Fibroblast of skin of scalp (primary cell): ENCODE measurements at places on chromosomes 1 and 21.

- DNase-seq: no peak
Observed at GRCh38 chr1:7022058-7022457, 236.8 kb downstream of the CAMTA1 start.

GRCh38 chr1:234499119-234499942, 20.4 kb upstream of the TARBP1 start:
- peak; percentile 95 for DNase-seq

DNA sequence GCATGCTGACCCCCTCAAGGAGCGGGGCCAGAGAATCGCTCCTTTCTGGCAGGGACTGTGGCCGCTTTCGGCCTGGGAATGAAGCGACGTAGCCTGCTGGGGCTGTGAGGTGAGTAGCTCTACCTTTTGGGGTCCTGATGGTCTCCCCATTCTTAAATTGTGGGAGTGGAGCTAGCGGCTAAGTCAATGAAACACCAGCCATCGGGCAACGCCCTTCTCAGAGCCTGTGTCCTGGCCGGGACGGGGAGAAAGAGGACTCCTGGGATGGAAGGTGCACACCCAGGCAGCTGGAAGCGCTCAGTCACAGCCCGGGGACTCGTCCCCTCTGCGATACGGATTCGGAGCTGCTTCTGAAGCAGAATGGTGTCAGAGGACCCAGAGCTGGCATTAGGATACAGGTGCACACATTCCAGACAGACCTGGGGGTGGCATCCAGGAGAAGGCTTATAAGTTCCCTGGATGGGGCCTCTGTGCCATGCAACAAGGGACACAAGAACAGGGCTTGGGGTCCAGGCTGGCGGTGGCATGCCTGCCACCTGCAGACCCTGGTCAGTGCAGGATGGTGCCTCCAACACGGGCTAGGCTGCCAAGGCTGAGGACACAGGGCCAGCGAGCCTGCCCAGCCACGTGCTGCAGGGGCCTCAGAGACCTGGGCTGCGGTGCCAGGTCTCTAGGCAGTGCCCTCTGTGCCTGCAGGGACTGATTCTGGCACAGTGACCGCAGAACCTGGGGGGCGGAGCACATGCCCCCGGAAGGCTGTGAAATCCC, 945 bp upstream of the WNT9A start:
- no peak for DNase-seq

- DNase-seq: no peak
Observed at GRCh38 chr1:57712846-57713245, 289.0 kb upstream of the DAB1 start.

DNA sequence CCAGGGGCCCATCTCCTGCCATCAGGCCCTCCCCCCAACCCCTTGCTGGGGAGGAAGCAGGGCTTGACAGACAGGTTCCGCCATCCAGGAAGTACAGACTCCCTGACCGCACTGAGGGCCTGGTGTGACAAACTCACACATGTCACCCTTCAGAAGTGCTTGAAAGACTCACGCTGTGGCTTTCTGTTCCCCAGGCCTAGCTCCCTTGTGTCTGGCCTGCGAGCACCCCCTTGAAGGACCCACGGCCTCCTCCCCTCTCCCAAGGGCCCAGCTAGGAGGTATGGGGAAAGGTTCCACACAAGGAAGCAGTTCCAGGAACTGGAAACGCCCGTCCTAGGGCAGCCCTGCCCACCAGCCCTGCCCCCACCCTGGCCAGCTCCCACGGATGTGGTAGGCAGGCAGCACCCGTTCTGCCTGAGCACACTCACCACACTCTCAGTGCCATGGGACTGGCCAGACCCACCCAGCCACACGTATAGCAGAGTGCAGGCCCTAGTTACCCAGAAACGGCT, 26.7 kb downstream of the SLC2A1 start:
- no peak for DNase-seq

DNA sequence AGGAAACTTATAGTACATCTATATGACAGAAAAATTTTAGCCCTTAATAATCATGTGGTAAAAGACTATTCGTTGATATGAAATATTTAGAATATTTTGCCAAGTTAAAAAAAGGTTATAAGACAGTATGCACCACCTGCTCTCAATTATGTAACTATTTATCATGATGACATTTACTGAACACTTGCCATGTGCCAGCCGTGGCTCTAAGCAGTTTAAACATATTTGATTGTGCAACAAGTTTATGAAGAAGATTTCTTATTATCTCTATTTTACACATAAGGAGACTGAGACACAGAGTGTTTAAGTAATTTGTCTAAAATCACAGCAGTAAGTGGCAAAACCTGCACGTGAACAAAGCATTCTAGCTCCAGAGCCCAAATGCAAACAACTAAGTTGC, 199.3 kb upstream of the JUN start:
- peak; percentile 76 for DNase-seq

DNA sequence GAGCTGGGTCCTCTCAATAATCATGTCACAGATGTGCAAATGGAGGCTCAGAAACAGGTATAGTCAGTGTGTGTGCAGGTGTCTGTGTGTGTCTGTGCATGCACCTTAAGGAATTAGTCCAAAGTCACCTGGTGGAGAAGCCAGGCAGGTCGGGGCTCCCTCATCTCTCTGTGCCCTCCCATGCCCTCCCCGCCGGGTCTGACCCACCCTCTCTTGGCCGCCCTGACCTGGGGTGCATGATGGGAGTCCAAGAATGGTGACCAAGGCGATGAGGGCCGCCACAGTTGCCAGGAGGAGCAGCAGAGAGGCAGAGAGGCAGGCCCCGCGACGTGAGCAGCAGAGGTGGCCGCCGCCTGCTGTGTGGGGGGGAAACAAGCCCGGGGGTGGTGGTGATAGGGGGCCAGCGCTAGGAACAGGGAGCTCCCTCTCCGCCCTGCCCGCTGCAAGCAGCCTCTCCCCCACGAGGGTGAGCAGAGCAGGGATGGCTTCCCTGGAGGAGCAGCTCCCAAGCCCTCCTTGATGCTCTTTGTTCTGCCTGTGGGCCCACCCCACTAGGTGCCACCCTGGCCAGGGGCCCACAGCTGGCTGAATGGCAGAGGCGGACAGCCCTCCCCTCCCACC, 3.9 kb downstream of the LDLRAD1 start:
- DNase-seq: no peak

- DNase-seq: peak; percentile 36
Observed at GRCh38 chr21:38965241-38965640, 159.5 kb downstream of the ETS2 start.

DNA sequence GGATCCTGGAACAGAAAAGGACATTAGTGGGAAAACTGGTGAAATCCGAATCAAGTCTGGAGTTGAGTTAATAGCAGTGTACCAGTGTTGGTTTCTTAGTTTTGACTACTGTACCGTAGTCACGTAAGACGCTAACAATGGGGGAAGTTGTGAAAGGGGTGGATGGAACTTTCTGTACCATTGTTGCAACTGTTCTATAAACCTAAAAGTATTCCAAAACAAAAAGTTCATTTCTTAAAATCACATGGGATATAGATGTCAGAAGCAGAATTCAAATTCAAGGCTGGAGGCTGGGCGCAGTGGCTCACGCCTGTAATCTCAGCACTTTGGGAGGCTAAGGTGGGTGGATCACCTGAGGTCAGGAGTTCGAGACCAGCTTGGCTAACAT, 16.9 kb downstream of the ARHGEF19 start:
- DNase-seq: no peak

DNA sequence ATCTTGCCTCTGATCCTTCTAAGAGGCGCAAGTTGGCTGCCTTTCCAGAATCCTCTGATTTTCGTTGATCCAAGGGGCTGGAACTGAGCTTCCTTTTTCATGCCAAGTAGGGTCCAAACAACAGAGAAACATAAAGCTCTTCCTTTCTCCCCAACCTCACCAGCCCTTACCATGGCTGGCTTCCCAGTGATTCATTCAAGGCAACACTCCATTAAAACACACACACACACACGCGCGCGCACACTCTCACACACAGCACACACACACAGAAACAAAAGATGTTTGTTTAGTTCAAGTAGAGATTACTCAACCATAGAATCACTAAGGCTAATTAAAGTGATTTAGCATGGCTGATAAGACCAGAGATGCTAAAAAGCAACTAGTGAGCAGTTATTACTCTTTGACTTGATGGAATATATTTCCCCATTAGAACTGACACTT, 13.0 kb upstream of the GUCA2A start:
- DNase-seq: peak; percentile 74

DNA sequence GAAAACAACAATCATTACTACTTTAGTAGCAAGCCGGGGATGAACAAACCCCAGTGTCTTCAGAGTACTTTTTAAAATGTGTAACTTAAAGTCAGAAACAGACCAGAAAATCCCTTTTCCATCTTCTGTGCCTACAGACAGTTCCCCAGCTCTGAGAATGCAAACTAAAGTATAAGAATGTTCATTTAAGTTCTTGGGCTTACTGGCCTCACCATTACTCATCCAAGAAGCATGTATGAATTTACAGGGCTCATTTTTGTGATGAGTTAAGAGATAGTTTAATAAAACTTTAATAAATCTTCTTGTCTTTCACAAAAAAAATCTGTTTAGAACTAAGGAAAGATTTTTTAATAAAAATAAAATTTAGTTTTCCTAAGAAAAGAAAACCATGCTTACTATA, 4.6 kb downstream of the LPGAT1 start:
- peak; percentile 83 for DNase-seq

DNA sequence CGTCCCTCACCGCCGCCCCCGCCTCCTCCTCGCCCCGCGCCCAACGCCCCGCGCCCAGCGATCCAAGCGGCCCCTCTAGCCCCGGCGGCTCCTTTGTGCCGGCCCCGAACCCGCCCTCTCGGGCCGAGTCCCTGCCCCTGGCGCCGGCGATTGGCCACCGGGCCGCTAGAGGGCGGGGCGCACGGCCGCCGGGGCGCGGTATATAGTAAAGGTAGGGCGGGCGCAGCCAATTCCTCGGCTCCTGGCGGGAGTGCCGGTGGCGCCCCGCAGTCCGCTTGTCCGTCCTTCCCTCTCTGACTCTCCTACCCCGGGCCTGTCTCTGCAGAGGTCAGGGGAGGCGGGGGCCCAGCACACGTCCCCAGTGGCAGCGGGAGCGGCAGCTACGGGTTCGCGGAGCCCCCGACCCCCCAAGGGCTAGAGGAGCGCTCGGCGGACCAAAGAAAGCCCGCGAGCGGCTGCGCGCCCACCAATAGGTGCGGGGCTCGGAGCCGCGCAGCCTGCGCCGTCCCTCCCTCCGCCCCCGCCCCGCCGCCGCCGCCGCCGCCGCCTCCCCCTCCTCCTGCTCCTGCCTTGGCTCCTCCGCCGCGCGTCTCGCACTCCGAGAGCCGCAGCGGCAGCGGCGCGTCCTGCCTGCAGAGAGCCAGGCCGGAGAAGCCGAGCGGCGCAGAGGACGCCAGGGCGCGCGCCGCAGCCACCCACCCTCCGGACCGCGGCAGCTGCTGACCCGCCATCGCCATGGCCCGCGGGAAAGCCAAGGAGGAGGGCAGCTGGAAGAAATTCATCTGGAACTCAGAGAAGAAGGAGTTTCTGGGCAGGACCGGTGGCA, at the start of gene ATP1B1:
Gene ATP1B1, plus strand, starts transcription at position 596 of the 826 bp plus-strand sequence. Its CDS starts 140 bp downstream, at position 736.
- DNase-seq: peak; percentile 79

- no peak for DNase-seq
Observed at GRCh38 chr1:25527946-25528595, 15.3 kb upstream of the LDLRAP1 start.

GRCh38 chr1:240254778-240255291, 163.2 kb downstream of the FMN2 start:
- no peak for DNase-seq

- DNase-seq: no peak
Observed at GRCh38 chr1:51566260-51566659, 47.2 kb upstream of the EPS15 start.
